ENCODE measurements at places on chromosomes 12 and 14.

GRCh38 chr14:80475074-80475473 lies 263.8 kb upstream of the DIO2 start:
- no peak for DNase-seq

DNA sequence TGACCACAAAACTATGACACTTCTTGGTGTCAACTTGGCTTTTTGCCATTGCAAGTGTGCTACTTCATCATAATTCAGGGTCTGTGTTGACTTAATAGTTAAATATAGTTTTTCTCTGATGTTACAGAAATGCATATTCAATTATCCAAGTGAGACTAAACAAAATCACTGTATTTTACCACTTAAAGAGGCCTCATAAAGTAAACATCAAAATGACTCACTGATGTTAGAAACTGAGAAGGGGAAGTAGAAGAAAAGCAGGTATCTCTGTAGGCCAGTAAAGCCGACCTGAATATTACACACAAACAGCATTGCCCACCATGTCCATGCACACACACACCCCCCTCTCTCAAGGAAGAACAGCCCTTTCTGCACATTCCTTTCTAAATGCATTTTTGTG lies 55.4 kb downstream of the RPAP3 start:
- no peak for DNase-seq

DNA sequence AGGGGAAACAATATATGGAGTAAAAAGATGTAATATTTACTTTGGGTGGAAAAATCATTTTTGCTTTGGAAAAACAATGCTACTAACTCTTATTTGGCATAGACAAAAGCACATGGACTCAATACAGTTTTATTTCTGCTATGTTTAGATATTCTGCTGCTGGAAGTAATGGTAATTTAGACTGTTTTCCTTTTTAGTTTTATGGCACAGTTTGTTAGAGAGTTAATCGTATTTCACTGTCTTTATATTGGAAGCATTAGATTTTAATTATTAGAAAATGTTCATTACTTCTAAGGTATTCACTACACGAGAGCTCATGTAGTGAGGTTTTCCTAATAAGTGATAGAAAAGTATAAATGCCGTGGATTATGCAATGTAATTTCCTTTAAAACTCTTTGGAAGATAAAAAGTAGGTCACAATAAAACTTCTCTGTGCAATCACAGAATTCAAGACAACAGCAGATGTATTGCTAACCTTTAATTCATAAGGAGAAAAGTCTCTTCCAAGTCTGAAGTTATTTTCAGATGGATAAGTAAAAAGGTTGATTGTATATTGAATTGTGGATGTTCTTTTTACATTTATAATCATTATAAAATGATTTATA lies 851.8 kb downstream of the TMTC2 start:
- no peak for DNase-seq

DNA sequence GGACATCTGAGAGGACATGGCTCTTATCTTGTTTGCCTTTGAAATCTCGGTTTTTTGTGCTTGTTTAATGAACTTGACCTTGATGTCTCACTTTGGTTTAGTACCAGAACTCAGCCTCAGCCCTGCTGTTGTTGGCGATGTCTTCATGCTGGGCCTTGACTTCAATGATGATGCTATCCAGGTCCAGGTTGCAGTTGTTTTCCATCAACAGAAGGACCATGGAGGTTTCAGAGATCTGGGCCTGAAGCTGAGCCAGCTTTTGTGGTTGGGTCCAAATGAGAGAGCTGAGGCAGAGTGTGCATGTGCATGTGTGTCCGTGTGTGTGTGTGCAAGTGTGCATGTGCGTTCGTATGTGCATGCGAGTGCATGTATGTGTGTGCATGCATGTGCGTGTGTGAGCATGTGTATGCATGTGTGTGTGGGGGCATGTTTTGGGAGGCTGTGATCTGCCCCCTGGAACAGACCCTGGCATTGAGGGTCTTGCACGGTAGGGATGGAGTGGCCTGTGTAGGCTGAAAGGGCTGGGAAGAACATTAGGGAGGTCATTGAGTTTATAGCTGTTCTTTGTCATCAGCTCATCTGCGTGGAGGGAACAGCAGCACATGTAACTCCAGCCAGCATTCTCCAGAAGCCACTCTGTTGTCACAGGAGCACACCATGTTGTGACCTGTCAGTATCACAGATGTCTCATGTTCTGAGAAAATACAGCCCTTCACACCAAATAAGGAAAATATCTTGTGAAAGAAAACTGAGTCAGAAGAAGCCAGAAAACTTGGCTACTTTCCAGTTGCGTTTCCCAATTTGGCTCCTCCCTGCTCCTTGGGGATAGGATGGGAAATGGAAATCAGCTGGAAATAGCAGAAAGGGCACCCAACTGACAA lies 10.0 kb upstream of the KRT82 start:
- DNase-seq, result no peak

DNA sequence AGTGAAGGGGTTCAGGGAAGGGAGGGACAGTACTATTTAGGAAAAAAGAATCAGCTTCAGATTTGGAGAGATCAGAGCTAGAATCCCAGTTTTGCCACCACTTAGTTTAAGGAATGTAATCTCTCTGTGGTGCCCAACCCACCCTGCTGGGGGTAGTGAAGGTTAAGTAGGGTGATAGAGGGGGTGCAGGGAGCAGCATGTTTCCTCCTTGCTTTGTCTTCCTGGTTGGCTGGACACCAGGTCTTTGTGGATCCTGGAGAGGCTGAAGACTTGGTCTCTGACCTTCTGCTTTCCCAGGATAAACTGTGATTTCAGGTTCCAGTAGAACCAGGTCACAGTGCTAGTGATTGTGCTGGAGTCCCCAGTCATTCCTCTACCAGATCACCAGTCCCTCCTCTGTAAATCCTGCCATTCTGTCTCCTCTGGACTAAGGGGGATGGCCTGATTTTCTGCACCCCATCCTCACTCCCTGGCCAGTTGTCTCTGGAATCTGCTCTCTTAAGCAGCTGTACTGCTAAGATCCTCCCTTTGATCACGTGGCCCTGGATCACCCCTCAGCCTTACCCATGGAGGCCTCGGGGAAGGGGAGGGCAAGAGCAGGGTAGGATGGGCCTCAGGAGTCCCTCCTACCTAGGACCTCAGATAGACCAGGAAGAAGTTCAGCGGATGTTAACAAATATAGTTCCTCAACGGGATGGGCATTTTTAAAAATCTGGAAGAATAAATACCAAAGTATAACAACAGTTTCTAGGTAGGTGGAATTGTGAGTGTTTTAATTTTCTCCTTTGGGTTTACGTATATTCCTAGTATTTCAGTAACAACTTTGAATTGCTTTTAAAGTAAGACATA lies 3.1 kb downstream of the MAP3K12 start:
- DNase-seq, result no peak

- no peak for DNase-seq
Observed at GRCh38 chr12:5123921-5124320, 80.2 kb downstream of the KCNA5 start.

DNA sequence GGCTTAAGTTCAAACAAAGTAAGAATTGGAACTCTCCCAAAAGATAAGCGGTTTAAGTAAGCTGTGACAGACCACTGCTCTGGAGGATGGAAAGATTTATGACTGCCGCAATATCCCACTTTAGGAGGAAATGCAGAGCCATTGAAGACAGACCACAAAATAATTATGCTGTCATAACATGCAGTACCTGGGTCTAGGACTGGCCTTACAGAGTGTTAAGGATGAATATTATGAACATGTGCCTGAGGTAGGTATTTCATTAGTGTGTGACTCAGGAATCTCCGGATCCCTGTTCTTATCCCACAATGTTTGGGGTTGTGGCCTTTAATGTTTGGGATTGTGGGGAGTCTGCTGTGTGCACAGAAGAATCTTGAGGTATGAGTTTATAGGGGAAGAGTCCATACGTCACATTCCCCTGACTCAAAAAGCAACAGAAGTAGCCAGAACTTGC lies 114.9 kb downstream of the SAMD4A start:
- no peak for DNase-seq

All from stimulated activated CD4-positive, alpha-beta T cell treated with anti-CD3 and anti-CD28 coated beads, Interleukin-15, amount 100 ng/mL, for 48 hours (primary cell).